ENCODE measurements at places on chromosomes 11 and 22.

DNA sequence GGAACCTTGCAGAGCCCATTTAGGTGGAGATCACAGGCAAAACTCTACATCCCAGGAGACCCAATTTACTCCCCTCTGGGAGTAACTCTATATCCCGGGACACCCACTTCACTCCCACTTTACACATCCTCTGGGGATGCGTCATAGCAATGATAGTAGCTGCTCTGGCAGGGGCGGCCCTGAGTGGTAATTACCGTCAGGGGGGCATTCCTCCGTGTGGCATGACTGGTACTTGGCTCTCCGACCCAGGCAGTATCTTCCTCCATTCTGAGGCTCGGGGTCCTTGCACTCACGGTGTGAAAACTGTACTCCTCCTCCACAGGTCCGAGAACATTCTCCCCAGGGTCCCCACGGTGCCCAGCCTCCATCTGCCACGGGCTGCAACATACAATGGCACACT, 17.2 kb downstream of the ADAMTS8 start:
- DNase-seq = no peak

DNA sequence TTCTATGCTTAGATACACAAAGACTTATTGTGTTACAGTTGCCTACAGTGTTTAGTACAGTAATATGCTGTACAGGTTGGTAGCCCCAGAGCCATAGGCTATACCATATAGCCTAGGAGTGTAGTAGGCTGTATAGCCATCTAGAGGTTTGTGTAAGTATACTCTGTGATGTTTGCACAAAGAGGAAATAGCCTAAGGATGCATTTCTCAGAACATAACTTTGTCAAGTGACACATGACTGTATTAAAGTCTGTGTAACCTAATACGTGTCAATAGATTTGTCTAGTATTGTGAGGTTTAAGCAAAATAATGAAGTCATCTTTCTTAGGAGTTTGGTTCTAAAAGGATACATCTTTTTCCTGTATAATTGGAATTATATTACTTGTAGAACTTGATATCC, 5.5 kb downstream of the ZC3H12C start:
- no peak for DNase-seq

DNA sequence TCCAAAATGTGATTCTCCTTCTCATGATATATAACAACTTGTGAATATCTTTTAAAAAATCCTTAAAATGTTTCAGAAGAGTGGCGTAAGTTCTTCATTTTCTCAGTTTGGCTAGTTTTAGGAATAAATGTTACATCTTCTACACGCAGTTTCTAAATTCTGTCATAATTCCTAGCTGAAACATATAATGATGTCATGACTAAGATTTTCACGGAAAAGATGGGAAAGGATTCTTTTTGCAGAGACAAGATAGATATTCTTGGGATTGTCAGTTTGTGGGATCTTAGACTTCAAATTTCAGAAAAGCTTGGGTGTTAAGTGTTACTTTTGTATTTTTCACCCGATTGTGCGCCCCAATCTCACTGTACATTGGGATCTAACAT, 1.7 kb downstream of the EED start:
- DNase-seq = no peak

DNA sequence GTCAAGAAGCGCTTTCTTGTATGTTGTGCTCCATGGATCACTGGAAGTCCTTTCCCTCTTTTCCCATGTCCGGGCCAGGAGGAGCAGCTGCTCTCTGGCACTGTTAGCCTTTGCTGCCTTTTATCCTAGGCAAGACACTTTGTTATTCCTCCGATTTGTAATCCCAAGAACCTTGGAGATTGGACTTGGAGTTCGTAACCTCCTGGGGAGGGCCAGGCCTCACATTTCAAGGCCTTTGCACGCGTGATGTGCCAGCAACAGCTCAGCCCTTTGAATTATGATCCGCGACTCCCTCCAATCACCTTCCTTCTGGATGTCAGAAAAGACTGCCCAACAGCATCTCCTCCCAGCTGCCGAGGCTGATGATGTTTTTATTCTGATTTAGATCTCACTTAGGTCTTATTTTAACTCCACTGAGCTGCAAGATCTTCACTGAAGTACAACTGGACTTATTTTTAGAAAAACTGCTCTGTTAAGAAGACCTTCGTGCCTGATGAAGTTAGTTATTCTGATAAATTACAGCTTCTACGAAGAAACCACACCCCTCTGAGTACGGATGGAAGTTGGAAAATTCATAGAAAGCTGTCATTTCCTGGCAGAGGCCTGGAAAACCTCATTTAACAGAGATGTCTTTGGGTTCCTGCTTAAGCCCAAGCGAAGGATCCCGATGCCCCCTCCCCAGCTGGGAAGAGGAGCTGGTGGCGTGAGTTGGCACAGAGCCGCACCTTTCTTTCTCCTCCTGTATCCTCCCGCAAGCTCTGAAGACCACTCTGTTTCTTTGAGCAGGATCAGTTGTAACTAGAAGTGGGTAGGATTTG, 62.4 kb downstream of the PARVB start:
- peak; percentile 79 for DNase-seq

- DNase-seq = no peak
These were observed 8.4 kb upstream of the DDX6 start for GRCh38 chr11:118799372-118799771.

DNA sequence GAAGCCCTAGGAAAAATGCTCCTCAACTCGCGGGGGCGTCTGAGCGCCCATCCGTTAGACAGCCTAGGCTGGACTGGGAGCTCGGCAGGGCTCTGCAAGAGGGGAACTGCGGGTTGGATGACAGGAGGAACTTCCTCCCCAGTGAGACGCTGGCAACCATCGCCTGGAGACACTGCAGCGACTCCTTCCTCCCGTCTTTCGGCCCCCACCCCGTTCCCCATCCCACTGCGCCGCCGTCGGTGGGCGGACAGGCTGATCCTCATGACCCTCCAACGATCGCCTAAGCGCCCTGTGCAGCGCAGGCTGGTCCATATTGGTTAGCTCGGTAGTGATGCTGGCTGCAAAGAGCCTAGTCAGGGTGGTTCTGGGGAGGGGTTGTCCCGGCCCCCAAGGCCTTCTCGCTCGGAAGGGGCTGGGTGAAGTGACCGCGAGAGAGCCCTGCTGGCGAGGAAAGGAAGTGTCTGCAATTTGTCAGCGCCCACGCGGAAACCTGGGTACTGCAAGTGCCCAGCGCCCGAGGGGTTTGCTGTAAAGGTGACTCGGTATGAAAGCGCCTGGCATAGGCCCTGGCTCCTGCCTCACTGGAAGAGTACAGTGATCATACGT, 638 bp downstream of the NRGN start:
- DNase-seq = peak; percentile 43

GRCh38 chr11:78217650-78218541, 29.2 kb downstream of the USP35 start:
- DNase-seq = no peak

DNA sequence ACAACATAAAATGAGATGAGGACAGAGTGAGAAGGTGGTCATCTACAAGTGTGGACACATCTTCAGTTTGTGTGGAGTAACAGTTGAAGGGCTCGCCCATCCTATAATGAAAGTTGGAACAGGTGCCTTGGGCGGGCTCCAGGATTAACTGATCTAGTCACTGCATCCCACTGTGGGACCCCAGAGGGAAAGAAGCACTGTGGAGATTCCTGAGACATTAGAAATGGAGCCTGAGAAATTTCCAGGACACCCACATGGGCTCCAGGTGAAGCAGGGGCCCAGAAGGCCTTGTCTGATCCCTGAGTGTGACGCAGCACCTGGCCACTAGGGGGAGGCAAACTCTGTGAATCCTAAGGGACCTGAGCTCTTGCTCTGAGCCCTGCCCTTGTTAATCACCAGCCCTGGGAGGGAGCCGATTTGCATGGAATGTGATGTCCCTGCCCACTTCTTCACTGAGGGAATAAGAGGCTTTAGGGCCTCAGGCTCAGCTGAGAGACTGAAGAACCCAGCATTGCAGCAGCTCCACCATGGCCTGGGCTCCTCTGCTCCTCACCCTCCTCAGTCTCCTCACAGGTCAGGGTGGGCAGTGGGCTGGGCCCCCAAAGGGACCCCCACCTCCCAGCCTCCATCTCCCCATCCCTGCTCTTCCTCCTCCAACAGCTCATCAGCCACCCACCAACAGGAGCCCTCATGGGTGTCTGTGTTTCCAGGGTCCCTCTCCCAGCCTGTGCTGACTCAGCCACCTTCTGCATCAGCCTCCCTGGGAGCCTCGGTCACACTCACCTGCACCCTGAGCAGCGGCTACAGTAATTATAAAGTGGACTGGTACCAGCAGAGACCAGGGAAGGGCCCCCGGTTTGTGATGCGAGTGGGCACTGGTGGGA, 98.4 kb downstream of the VPREB1 start:
- no peak for DNase-seq

DNA sequence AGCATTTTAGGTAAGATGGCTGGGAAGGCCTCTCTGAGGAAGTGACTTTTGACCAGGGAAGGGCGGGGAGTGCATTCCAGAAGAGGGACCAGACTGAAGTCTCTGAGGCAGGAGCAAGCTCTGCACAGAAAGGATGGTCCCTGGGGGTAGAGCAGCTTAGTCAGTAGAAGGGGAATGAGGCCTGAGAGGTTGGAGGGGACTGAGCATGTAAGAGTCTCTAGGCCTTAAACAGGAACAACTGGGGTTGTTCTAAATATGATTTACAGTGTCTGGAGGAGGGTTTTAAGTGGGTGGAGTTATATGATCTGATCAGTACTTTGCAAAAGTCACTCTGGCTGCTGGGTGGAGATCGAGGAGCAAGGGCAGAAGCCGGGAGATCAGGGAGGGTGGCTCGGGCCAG, 31.7 kb upstream of the TEF start:
- DNase-seq = no peak

DNA sequence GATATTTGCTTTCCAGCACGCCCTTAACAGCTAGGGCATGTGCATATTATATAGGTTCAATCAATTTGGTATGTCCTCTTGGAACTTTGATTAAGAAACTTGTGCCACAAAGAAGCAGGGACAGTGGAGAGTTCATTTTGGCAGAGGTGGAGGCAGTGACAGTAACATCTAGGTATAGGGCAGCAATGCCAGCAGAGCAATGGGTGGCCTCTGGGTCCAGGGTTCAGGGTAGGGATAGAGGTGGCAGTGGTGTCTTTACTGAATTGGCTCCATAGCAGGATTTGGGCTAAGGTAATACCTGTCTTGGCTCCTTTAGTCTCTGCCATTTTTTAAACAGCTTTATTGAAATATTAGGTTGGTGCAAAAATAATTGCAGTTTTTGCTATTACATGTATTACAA, 24.4 kb upstream of the POLD3 start:
- no peak for DNase-seq

- DNase-seq = no peak
These were observed 391.1 kb downstream of the ETS1 start for GRCh38 chr11:128196235-128196634.

DNA sequence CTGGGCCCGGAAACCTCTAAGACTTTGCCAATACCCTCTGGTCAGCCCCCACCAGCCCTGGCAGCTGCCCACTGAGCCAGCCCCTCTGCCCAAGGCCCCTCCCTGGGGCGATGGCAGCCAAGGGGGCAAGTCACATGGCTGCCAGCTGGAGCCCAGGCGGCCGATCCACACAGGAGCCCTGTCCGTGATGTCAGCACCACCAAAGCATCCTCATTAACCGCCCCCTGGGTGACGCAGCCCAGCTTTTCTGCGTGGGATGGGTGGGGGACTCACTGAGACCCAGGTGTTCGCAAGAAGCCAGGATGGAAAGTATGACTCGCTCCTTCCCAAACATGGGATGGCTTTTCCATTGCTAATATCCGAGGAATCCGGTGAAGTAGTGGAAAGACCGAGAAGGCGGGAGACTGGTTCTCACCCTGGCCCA, 46.6 kb upstream of the WNT7B start:
- peak; percentile 74 for DNase-seq

DNA sequence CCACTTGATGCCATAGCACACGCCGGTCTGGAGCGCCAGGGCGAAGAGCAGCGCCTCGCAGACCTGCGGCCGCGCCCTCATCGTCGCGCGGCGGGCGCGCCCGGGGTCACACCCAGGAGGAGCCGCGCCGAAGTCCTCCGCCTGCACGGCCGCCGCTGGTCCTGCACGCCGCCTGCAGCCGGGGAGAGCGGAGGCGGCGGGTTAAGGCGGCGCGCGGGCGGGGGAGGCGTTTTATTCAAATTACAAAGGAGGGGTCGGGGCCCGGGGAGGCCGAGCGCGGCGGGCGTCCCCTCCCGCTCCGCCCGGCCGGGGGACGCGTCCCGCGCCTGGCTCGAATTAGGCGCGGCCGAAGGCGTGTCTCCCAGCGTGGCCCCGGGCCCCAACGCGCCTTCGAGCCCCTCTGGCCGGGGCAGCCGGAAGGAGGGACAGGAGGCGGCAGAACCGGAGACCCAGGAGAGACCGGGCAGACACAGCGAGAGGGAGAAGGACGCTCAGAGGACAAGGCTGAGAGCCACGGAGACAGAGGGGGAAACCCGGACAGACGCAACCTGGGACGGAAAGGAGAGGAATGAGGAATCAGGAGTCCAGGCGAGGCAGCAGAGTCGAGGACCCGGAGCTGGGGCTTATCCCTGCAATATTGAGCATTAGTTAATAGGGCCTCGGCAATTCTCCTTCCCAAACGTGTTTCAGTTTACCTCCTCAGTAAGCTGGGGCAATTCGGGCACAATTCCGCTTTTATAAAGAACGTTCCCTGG, at the start of gene WNT11:
Gene WNT11 (minus strand): TSS at position 176 of the 755 bp plus-strand sequence. CDS start 95 bp downstream, at position 81.
- DNase-seq = peak; percentile 57

GRCh38 chr11:14021738-14022137, 59.2 kb downstream of the SPON1 start:
- no peak for DNase-seq
